ENCODE measurements at places on chromosomes 11 and 22.

DNA sequence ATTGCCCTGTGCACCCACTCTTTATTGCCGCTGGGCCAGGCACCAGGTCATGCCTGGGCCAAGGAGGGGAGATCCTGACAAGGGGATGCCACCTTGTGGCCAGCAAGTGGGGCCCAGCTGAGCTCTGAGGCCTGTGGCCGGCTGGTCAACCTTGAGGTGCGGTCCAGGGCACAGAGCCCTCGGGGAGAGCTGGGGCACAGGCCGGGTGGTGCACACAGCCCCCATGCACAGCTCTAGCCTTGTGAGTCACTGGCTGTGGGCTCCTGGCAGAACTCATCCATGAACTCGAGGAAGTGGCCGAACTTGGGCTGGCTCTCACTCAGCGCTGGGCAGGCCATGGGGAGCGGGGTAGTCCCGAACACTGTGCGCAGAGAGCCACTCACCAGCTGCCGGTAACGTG is 94.3 kb downstream of the RNF169 start:
- DNase-seq = no peak

DNA sequence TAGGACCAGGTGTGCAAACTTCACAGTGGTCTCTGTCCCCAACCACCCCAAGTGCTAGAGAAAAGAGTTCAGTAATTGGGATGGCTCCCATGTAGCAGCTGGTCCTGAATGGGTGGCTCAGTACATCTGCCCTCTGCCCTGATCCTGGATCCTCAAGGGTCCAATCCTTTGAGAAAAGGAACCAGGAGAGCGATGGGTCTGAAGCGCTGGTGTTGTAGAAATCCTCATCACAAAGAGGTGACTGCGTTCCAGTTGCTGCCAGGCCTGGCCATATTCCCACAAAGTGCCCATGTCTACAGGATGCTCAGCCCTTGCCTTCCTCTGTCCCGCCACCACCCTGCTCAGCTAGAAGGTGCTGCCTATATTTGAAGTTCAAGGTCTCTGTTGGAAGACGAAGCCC is 6.2 kb upstream of the C22orf39 start:
- no peak for DNase-seq

- DNase-seq = no peak
Measured at GRCh38 chr11:12853325-12853651, 155.8 kb upstream of the RASSF10 start.

- DNase-seq = no peak
Measured at GRCh38 chr11:77171254-77171653, 43.2 kb downstream of the MYO7A start.

- no peak for DNase-seq
Measured at GRCh38 chr11:79786961-79787360, 346.1 kb upstream of the TENM4 start.

- peak; percentile 24 for DNase-seq
Measured at GRCh38 chr11:75768909-75769771, 562 bp downstream of the DGAT2 start.
